Fibroblast of villous mesenchyme (primary cell): ENCODE measurements at places on chromosomes 5 and 9. TPM values are rescaled to one million over a fixed set of nuclear protein-coding genes. Genes with fewer than 3 reads are reported as not detected.

- peak; percentile 41 for DNase-seq
Observed at GRCh38 chr9:112784020-112784785, 33.6 kb downstream of the SNX30 start.

DNA sequence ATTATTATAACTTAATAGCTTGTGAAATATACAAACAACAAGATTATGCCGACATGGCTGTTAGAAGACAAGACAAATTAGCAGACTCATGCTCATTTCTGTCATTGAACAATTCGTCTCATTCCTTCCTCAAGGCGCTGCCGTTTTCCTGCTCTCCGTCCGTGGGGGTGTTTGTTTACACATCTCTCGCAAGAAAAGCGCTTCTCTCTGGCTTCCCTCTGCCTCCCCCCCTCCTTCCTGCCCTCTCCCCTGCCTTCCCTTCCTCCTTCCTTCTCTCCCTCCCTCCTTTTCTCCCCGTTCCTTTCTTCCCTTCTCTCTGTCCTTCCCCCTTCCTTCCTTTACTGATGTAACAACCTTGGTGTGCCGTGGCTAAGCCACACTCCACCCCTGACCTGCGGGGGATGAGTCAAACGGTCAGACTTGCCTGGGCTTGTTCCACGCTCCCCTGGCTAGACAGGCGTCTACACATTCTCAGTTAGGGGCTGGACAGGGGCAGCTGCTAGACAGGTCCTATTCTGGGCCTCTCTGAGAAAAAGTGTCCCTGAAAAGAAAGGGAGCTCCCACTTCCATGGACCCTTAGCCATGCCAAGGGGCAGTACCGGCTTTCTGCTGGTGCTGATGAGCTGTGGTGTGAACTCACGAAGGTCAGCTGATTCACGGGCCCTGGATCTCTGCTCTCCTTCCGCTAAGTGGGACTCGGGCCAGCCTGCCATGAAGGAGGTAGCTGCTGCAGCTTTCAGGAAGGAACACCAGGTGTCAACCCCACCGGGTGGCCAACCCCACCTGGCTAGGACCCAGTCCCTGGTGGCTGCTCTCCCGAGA is 32.0 kb upstream of the SPTLC1 start:
- peak; percentile 95 for DNase-seq

DNA sequence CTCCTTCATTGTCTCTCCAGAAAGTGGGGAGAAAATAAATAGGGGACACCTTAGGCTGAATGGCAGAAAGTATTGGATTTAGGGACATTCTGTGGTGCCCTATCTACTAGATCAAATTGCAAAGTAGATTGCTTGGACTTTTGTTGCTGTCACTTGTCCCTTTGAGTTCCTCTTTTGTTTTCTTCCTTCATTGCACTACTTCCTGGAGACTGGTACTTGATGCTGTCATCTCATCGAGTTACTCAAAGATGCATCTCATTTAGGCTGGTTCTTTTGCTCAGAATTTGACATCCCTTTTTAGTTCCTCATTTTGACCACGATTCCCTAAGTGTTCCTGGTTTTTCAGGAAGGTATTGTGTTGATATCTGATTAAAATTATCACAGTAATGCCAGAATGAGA is 137.6 kb downstream of the ADGRV1 start:
- no peak for DNase-seq

CEL gene
- total RNA-seq: under 0.01 TPM in 2 replicates

BTNL8 gene
- total RNA-seq: not detected in 2 replicates

AGXT2 gene
- total RNA-seq: under 0.01 TPM in 1 of 2 replicates, not detected in the other

GRCh38 chr9:643966-644365 is 197.5 kb upstream of the DMRT1 start:
- DNase-seq: no peak

LCN1 gene
- not detected in 2 replicates for total RNA-seq

- no peak for DNase-seq
Observed at GRCh38 chr5:89996890-89997289, 412.7 kb downstream of the CETN3 start.

DNA sequence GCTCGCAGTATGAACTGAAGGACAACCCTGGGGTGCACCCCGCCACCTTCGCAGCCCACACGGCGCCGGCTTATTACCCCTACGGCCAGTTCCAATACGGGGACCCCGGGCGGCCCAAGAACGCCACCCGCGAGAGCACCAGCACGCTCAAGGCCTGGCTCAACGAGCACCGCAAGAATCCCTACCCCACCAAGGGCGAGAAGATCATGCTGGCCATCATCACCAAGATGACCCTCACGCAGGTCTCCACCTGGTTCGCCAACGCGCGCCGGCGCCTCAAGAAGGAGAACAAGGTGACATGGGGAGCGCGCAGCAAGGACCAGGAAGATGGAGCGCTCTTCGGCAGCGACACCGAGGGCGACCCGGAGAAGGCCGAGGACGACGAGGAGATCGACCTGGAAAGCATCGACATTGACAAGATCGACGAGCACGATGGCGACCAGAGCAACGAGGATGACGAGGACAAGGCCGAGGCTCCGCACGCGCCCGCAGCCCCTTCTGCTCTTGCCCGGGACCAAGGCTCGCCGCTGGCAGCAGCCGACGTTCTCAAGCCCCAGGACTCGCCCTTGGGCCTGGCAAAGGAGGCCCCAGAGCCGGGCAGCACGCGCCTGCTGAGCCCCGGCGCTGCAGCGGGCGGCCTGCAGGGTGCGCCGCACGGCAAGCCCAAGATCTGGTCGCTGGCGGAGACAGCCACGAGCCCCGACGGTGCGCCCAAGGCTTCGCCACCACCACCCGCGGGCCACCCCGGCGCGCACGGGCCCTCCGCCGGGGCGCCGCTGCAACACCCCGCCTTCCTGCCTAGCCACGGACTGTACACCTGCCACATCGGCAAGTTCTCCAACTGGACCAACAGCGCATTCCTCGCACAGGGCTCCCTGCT is 3.8 kb downstream of the IRX1 start:
- no peak for DNase-seq

TMOD1 gene
- 0.43 and 0.97 TPM in 2 replicates for total RNA-seq

GBGT1 gene
- total RNA-seq: 4.7 and 5.8 TPM in 2 replicates

- no peak for DNase-seq
Observed at GRCh38 chr5:154508114-154508513, 30.1 kb upstream of the HAND1 start.

DNA sequence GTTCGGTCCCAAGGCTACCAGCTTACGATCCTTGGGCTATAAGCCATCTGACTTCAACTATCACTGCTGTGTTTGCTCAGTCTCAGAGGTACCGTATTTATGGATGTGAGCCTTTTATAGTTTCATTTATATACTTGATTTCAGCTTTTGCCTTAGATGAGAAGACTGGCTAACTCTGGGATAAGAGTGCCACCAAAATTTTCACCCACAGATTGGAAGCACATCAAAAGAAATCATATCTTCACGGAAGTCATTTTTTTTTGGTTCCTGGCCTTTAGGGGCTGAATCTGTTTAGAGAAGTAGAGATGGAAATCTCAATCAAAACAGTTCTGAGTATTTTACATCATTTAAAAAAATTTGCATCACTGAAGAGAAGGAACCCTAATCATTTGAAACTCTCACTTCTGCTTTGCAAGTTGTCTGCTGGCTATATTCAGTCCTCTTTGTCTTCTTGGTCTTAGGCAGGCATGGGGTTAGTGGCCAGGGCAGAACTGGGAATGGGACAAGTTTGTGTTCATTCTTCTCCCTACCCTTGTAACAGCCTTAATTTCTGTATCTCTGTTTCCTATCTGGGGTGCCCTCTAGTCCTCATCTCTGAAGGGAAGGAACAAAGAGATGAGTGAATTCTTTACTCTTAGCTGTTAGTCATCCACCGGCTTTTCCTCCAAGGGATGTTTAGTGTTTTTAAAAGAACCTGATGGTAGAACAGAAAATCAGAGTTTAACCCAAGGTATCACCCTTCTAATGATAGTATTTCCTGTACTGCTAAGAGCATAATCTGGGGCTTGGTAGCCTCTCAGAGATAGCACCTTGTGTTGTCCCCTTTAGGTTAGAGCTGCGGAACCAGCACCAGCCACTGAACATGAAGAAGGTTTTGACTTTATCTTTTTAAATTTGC is 14.1 kb upstream of the TNFAIP8 start:
- DNase-seq: no peak

DNA sequence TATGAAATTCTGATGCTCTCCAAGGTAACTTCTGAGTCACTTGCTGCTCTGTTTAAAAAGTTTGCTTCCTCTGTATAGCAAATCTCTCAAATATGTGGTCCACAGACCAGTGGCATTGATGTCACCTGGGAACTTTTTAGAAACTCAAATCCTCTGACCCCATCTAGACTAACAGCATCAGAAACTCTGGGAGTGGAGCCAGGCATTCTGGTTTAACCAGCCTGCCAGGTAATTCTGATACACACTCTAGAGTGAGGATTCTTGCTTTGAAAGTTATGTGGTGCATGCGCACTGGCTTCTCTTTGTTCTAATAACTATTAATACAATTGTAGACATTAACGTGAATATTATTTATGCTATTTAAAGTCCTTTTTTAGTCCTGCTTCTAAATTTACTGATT is 298.1 kb downstream of the SLF1 start:
- DNase-seq: no peak

- peak; percentile 48 for DNase-seq
Observed at GRCh38 chr9:20838218-20838617, 154.2 kb downstream of the FOCAD start.

PLAA gene
- 35.1 and 41.0 TPM in 2 replicates for total RNA-seq

HAUS6 gene
- total RNA-seq: 16.8 and 23.7 TPM in 2 replicates

- no peak for DNase-seq
Observed at GRCh38 chr5:58767104-58767503, 184.2 kb downstream of the RAB3C start.

DNA sequence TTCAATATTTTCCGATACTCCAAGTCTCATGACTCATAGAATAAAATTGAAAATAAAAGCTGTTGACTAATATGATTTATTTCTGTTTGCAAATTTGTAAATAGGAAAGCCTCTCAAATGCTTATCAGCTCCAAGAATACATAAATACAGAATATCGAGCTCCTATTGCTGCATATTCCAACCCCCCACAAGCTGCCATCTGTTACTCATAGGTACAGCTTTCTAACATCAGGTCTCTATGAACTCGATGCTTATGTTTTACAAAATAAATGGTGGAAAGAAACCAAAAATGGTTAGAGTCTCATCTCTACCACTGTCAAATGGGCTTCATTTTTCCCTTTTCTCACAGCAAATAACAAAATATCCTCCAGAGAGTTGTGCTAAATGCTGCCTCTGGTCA is 631.6 kb upstream of the CDH18 start:
- DNase-seq: no peak

GRCh38 chr5:6583049-6583880 is 49.6 kb downstream of the NSUN2 start:
- DNase-seq: peak; percentile 16

SLC31A2 gene
- total RNA-seq: 11.6 and 23.3 TPM in 2 replicates

GRCh38 chr9:82367016-82367415 is 378.4 kb downstream of the SPATA31D1 start:
- no peak for DNase-seq

DNA sequence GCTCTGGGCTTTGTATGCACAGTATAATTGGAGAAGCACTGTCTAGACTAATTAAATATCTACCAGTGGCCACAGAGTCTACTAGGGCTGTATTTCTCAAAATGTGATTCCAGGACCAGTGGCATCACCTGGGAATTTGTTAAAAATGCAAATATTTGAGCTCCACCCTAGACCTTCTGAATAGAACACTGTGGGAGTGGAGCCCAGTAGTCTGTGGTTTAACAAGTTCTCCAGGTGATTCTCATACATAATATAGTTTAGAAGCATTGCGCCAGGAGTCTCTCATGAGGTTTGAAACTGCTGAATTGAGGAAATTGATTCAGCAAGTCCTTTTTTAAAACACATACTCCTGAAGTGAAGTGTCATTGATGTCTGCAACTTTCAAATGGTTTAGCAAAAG is 74.7 kb downstream of the FCHO2 start:
- DNase-seq: no peak

ERAP2 gene
- 15.8 and 64.8 TPM in 2 replicates for total RNA-seq

PCDHGA5 gene
- total RNA-seq: 1.3 and 1.9 TPM in 2 replicates

DNA sequence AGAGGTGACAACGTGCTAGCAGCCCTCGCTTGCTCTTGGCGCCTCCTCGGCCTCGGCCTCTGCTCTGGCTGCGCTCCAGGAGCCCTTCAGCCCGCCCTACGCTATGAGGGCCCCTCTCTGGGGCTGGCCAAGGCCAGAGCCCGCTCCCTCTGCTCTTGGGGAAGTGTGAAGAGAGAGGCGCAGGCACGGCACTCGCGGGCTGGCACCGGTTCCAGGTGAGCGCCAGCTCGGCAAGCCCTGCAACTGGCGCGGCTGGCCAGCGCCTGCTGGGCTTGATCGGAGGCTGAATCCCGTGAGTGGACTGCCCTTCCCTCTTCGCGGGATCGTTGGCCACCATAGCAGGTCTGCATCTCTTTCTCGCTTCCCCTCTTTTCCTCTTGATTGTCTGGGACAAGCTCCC is 298.0 kb upstream of the PTPRD start:
- no peak for DNase-seq

- DNase-seq: peak; percentile 21
Observed at GRCh38 chr5:100643473-100643872, 108.3 kb downstream of the FAM174A start.

DNA sequence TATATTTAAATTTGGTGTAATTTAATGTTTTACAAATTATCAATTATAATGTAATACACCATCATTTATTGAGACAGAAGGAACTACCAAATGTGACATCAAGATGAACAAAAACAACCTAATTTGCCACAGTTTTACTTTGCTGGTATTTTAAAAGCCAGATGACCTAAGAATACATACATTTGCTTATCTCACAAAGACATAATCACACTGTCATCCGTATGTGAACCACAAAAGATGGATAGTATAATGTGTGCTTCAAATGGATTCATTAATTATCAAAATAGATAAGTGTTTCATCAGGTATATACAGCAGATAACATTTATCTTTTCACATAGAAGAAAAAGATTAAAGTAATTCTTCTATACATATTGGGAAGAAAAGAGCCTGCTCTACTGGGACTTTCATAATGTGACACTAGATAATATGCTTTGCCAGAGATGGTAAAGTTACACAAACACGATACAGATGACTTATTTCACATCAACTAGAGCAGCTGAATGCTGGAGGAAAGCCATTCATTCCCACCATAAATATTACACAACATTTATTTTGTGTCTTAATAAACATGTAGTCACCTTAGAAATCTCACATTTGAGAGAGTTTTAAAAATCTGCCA is 278.5 kb downstream of the ISL1 start:
- DNase-seq: no peak

ELOVL7 gene
- under 0.01 TPM in 1 of 2 replicates, not detected in the other for total RNA-seq
